ENCODE measurements at places on chromosomes 4 and X.

- no peak for DNase-seq
Measured at GRCh38 chr4:85929961-85930665, 429.7 kb downstream of the MAPK10 start.

GRCh38 chrX:70253377-70254062, 6.5 kb downstream of the P2RY4 start:
- DNase-seq: no peak

DNA sequence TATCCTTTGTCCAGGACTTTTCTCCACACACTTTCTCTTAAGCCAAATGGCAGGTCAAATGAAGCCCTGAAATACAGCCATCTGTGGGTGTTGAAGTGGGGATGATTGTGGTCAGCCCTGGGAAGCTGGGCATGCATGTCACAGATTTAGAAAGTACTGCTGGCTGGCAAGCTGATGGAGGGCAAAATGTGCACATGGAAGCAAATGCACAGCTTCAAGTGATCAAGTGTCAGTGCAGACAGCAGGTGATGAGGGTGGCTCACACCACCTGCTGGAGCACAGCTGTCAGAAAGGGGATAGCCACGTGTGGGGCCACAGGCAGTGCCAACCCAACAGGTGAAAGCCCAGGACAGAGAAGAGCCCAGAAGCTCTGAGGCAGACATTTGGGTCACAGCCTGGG, 40.3 kb upstream of the ATXN3L start:
- no peak for DNase-seq

- DNase-seq: peak; percentile 96
Measured at GRCh38 chrX:48539345-48540027, at the start of gene TBC1D25. TSS of gene TBC1D25 (plus strand) at chrX:48539714. CDS start at chrX:48539798, 84 bp downstream.

- DNase-seq: peak; percentile 30
Measured at GRCh38 chrX:30577362-30577991, at the start of gene TASL. TSS of gene TASL (minus strand) at chrX:30577766. CDS start at chrX:30560355, 17,411 bp downstream.
